H7 (cell line): ENCODE measurements at places on chromosomes 6 and 20. TPM values are rescaled to one million over a fixed set of nuclear protein-coding genes. Genes with fewer than 3 reads are reported as not detected.

GRCh38 chr6:114955363-114955762 lies 612.5 kb upstream of the HS3ST5 start:
- DNase-seq: no peak

- no peak for DNase-seq
These were observed 63.2 kb upstream of the DUSP22 start for GRCh38 chr6:228881-229651.

- no peak for DNase-seq
These were observed 216.9 kb downstream of the EYA2 start for GRCh38 chr20:47111576-47111975.

DNA sequence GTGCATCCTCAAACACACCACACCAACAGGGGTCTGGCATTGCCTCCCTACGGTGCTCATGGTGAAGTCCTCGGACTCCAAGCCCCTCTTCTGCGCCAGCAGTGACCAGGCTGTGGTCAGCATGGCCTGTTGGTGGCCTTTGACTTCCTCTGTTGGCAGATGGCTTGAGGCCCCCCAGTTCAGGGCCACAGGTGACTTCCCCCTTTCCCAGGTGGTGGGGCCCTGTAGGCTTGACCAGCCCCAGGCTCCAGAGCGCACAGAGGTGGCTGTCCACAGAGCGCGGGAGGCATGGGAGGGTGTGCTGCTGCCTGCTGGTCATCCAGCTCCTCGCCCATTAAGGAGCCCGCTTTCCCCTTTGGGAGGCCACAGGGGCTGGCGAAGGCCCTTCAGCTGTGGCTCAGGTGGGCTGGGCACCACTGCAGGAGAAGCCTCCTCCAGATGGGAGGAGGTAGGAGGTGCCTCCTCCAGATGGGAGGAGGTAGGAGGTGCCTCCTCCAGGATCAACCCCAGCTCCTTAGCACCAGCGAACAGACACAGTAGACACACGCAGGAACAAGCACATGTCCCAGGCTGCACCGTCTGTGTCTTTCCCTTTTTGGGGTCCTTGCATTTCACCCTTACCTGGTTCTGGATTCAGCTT lies 52.1 kb upstream of the BHLHE23 start:
- DNase-seq: peak; percentile 52

- DNase-seq: no peak
These were observed 83.4 kb downstream of the MAP7 start for GRCh38 chr6:136466777-136467176.

DNA sequence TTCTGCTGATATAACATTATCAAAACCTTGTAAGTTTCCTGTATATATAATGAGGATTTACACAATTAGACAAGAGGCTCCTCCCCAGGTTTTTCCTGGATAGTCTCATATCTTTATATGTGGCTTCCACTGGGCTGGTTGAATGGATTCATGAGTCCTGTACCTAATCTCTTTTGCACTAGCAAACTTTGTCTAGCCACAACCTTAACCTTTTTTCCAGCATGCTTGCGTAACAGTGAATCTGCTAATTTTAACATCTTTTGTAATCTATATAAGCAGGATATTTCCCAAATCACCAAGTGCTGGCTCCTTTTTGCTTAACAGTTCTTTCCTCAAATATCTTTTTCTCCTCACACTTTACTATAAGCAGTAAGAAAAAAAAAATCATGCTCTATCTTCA lies 153.6 kb downstream of the COL21A1 start:
- no peak for DNase-seq

- DNase-seq: no peak
These were observed 23.3 kb downstream of the HSF2 start for GRCh38 chr6:122422614-122423267.

DNA sequence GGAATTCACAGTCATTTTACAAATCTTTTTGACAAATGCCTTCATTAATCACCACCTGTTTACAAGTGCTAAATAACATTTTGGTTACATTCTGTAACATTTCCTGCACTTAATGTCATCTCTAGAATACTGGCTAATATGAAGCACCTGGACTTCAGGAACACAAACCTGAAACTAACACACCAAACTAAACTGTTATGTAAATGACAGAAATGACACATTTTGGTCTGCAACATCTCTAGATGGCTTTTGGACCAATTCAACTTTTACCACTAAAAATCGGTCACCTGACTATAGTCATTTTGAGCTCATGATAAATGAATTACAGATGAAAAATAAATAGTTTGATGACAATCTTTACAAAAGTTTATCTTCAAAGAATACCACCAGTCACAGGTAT lies 80.6 kb downstream of the ATG5 start:
- DNase-seq: no peak

DNA sequence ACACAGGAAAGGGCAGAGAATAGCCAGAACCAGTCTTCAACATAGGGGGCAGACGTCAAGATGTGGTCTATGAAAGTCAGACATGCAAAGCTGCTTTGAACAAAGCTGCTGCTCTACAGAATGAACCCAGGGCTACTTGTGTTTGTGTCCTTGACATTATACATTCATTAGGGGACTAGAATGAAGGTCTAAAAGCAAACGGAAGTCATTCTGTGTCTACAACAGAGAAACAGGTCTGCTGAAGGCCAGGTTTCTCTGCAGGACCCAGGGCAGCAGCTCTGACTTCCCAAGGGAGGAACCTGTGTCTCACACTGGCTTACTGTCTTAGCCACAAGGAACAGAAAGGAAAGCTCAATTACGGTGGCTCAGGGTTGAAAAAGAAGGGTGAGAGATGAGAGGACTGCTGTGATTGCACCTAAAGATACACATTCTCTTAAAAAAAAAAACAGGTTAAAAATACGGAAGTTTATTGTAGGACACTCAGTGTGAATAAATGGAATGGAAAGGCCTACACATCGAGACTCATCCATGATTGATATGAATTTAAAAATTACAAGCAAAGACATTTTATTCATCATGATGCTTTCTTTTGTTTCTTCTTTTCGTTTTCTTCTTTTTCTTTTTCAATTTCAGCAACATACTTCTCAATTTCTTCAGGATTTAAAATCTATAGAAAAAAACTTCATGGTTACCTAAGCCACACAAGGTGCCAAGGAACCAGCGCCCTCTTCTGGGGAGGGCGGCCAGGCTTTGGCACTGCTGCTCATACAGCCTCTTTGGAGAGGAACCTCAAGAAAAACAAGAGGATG lies 6.7 kb downstream of the PSMA7 start:
- peak; percentile 88 for DNase-seq

GRCh38 chr20:31720486-31721407 lies 1.9 kb downstream of the BCL2L1 start:
- peak; percentile 32 for DNase-seq

DNA sequence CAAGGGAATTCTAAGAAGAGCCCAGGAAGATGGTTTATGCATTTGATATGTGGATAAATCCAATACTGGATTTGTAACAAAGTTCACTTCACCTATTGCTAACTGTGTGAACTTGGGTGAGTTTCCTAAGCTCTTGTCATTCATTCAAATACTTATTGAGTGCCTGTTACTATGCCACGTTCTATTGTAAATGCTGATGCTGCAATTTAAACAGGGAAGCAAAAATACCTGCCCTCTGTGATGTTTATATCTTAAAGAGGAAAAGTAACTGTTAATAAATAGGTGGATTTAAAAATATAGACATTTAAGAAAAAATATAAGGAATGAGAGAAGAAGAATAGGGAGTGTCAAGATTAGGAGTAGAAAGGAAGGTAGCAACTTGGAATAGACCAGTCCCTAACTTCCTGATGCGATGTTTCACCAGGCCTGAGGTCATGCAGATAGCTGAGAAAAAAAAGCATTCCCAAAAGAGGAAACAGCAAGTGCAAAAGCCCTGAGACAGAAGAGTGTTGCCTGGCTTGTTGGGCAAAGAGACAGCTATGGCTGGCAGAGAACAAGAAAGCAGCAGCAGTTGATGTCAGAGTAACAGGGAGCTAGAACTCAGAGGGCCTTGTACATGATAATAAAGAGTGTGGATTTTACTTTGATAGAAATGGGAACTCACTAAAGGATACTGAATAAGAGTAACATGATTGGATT lies 54.3 kb upstream of the TCF21 start:
- DNase-seq: no peak

DNA sequence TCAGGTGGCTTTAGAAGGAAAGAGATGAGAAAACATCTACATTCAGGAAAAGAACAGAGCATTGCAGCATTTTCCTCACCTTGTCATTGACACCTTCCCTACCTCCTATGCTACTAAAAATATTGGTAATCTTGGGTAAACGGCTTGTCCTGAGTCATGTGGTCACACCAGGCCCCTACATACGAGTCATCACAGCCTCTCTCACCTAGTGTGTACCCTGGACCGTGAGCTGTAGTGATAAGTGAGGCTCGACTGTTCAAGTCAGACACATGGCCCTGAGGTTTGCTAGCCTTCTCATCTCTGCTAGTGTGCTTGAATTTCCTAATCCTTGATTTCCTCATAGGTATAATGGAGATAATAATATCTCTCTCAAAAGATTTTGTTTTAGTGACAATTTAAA lies 29.6 kb upstream of the TMEM244 start:
- DNase-seq: no peak

- peak; percentile 81 for DNase-seq
These were observed 27.6 kb downstream of the ZNF311 start for GRCh38 chr6:28977341-28978132.

DNA sequence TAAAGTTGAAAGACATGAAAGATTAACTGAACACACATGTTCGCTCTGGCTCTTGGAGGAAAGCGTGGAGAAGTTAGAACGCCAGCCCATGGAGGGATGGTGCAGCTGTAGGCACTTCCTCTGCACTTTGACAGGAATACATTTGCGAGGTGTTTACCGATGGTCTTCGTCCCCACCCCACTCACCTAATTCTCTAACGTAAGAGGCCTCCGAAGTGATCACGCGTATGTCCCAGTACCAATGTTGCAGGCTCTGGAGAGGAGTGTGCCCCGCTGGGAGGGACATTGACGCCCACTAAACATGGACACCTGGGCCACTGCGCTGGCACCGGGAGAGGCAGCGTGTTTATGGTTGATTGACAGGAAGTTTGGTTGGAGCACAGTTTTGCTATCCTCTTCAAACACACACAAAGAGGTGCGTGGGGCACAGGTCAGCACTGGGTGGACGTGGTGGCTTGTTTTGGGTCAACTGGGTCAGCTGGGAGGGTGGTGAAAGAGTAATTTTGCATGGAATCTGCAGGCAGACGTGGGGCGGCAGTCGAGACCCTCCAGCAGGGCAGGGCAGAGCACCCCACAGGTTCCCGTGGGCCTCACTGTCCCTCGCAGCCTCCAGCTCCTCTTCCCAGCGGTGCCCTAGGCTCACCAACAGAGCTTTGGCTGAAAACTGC lies 110.1 kb downstream of the DLL1 start:
- DNase-seq: peak; percentile 29

DNA sequence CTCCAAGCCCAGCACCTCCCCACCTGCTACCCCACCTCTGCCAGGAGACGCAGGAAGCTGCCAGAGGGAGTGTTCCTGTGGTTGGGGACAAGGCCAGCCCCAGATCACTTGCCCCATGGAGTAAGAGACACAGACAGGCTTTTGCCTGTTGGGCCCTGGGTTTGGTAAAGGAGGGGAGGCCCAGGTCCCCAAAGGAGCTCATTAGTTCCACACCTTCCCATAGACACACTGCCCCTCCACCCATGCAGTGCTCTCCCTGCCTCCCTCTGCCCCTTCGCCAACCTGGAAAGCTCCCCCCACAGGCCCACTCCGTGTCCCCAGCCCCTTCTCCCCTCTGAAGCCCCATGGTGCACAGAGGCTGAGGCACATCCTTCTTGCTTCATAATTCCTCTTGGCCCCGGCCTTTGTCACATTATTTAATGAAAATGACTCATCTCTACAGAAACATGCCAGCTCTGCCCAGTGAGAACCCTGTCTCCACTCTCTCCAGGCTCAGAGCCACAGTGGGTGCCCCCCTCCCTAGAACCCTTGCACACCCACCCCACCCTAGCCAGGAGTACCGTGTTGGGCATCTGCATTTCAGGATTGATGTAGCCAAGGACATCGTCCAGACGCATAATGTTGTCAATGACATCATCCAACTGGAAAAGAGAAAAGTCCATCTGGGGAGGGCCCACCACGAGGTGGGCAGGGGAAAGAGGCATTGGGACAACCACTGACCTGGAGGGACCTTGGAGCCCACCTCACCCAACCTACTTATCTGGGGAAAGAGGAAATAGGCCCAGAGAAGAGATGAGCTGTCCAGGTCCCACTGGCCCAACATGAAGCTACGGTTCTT lies 46.0 kb downstream of the TFEB start:
- no peak for DNase-seq

- DNase-seq: no peak
These were observed 125.0 kb upstream of the TSHZ2 start for GRCh38 chr20:52847029-52847660.

- DNase-seq: peak; percentile 89
These were observed at the start of gene AFDN for GRCh38 chr6:167826896-167827582. AFDN (plus strand) TSS chr6:167826911; CDS start chr6:167827133, 222 bp downstream.

DNA sequence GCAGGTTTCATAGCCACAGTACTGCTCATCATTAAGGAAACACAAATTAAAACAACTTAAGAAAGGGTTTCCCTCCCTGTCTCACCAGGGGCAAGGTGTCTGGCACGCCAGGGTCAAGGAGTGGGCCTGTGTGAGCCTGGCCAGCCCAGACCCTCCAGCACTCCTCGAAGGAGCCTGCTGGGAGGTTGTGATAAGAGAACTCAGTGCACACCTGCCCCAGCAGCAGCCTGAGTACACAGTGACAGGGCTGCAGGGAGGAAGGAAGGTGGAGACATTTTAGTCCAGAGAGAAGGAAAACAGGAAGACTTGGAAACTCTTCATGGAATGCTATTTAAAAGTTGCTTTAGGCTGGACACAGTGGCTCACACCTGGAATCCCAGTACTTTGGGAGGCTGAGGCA lies 14.1 kb downstream of the NINL start:
- DNase-seq: peak; percentile 13

DNA sequence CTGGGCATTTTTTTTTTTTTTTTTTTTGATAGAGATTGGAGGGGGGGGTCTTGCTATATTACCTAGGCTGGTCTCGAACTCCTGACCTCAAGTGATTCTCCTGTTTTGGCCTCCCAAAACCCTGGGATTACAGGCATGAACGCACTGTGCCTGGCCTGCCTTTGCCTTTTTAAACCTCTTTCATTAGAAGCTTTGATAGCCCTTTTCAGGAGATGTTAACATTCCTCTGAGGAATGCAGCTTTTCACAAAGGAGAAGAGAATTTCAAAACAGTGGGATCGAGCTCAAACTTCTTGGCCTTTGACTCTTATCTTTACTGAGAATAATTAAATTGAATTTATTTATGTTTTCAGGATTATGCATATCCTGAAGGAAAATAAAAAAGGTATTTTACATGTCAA lies 31.3 kb downstream of the SLC26A8 start:
- no peak for DNase-seq

The GLP1R gene
- 0.18 and 0.87 TPM in 2 replicates for total RNA-seq

The TSPO2 gene
- total RNA-seq: not detected in 2 replicates

The GCNT2 gene
- total RNA-seq: 33.4 and 52.5 TPM in 2 replicates

The HAO1 gene
- not detected in 2 replicates for total RNA-seq

The C6orf132 gene
- total RNA-seq: 4.7 and 11.3 TPM in 2 replicates

The ESF1 gene
- total RNA-seq: 7.4 and 15.8 TPM in 2 replicates

The SMLR1 gene
- total RNA-seq: not detected in 2 replicates
